ENCODE measurements at places on chromosomes 2 and 18.

DNA sequence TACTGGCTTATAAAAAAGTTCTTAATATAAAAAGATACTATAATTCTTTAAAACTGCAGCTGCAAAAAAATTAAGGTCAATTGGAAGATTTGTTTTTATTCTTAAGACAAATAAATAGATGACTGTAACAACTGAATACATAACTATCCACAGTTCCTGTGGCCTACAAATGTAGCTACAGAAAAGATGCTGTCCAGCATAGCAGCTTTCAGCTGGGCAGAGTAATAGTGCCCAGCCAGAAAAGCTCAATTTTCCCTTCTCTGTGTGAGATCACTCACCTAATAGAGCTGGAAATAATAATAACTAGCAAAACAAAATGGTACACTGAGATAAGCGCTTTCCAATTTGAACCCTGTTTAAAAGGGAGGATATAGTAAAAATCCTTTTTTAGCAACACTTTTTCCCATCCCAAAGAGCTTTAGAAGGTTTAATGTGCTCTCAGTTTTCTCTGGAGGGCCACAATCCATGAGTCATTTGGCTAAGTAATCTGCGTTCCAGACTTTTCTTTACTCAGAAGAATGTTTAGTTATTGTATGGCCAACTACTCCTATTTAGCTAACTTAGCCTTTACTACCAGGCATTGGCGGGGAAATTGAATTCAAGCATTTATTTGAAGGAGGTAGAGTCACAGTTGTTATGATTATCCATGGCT, 158.1 kb upstream of the SLC39A10 start:
- DNase-seq, result no peak

GRCh38 chr2:230922951-230923717, 1.9 kb downstream of the GPR55 start:
- no peak for DNase-seq

GRCh38 chr18:57764995-57765394, 38.1 kb downstream of the ATP8B1 start:
- DNase-seq, result no peak

- DNase-seq, result no peak
Measured at GRCh38 chr2:219284501-219285372, 5.6 kb downstream of the DNAJB2 start.

GRCh38 chr18:6017171-6017570, 121.8 kb upstream of the TMEM200C start:
- DNase-seq, result no peak

GRCh38 chr2:226184940-226185615, 614.5 kb downstream of the IRS1 start:
- peak; percentile 90 for DNase-seq

DNA sequence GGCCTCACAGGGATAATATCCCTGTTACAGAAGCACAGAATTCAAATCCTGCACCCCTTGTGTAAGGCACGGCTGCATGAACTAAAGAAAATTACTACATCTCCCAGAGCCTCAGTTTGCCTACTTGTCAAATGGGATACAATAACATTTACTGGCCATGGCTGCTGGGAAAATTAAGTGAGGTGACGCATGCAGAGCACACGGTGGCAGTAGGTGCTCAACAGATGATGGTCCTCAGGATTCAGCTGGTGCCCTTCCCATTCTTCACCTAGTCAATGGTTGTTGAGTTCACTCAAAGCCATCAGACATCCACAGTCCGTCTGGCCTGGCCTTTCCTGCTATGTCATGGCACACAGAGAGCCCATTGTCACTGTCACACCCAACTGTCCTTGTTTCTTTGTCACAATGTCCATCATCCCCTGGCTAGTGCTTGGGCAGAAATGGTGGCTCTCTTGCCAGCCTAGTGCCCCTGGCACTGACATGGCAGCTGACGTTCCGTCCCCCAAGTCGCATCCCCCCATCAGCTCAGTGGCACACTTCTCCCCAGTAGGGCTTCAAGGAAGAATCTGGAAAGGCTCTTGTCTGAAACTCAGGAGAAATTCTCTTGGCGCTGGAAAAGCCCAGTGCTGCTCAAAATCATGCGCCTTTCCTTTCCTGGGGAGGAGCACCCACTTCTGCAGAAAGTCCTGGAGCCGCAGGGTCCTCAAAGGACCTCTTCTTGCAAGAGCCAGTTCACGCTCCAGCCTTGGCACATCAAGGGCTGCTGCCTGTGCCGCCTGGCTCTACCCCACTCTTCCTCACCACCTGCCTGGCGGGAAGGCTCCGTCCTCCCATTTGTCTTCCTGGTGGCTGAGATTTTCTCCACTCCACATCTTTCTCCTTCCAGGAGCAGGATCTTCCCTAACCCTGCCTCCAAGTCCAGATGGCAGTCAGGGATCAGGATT, 55.9 kb upstream of the SLC66A3 start:
- DNase-seq, result no peak

GRCh38 chr2:170886386-170886785, 42.7 kb upstream of the GORASP2 start:
- DNase-seq, result no peak

- DNase-seq, result no peak
Measured at GRCh38 chr2:196262606-196263005, 91.2 kb upstream of the STK17B start.

DNA sequence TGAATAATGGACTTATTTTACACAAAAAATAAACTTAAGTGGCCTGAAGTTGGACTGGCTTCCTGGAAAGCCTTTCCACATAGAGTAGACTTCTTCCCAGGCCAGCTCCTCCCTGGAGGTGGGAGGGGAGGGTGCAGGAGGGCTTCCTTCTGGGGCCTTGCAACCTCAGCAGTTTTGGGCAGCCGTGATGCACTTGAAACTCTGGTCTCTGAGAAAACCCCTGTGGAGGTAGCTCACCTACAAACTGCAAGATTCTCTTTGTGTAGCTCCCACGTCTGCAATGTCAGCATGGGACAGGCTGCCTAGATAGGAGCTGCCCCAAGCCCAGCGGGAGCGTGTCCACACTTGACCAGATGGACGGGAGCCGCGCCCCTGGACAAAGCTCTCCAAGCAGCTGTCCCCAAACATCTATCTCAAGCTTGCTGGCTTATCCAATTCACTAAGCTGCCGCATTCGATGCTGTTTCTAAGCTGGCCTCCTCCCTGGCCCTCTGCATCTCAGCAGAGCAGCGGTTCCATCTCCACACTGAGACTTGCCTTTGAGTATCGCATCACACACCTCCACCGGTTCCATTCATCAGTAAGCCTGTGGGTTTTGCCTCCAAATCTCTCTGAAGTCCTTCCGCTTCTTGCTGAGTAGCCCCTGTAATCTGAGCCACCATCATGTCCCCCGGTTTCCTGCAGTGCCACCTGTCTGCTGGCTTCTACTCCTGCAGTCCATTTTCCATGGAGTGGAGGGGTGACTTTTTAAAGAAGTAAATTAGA, 1.6 kb upstream of the LPIN1 start:
- DNase-seq, result peak; percentile 43

GRCh38 chr18:55283309-55283708, 304.7 kb downstream of the TCF4 start:
- no peak for DNase-seq

DNA sequence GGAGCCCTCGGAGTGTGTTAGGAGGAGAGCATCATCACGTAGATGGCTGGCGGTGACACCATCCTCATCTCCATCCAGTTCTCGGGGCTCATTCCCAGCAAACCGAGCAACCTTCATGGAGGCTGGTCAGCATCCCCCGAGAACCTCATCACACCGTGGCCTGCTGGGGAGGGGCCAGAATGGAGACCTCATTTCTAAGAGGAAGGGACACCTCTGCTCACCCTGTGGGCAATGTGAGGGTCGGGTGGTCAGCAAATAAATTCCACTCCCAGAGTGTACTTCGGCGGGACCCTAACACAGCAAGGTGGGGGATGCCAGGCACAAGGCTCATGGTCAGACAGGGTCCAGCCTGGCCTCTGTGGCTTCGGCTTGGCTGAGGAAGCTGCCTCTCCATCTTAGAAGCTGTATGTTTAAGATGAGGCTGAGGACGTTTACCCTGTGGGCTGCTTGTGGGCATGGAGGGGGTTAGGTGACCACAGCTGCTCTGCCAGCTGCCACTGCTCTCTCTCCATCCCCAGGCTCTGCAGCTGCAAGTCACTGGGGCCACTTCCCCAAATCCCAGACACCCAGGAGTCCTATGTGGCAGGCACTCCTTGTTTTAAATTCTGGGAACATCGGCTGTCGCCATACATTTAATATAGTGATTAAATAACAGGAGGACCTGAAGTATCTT, 56.5 kb upstream of the PXDN start:
- no peak for DNase-seq

DNA sequence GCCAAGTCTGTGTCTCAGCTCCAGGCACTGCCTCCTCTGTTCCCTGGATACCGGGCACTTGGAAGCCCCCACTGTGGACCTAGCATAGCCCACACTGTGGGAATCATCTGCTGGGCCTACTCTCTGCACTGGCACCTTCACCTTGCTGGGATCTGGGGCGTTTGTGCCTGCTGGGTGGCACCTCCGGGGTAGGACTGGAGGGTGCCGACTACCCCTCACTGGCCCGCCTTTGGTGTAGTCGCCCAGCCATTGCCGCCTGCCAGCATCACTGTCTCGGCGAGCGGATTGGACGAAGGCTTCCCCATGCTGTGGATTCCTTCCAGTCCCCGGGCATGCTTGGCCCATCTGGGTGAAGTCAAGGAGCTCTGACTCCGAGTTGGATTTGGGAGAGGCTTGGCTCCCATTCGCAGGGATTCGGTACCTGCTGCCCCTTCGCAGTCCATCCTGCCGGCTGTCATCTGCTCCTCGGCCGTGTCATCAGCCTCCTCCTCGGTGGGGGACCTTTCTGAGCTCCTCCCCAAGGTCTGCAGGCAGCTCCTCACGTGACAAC, 180.6 kb upstream of the HDAC4 start:
- no peak for DNase-seq

DNA sequence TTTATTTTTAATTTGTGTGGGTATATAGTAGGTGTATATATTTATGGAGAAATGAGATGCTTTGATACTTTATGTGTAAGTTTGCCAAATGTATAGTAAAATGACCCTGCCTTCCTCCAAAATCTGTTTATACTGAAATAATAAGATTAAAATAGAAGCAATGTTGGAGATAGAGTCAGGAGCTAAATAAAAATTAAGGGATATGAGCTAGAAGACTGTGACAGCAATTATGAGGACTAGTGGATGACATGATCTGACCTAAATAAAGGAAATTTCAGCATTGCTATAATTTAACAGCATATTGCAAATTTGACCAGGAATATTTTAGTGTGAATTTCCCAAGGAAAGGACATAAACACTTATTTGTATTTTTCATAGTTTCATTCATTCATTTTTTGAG, 60.7 kb downstream of the ITGB6 start:
- no peak for DNase-seq

GRCh38 chr2:28580078-28580477, 84.2 kb downstream of the PLB1 start:
- no peak for DNase-seq

GRCh38 chr2:54691445-54692135, 31.9 kb upstream of the EML6 start:
- DNase-seq, result no peak

DNA sequence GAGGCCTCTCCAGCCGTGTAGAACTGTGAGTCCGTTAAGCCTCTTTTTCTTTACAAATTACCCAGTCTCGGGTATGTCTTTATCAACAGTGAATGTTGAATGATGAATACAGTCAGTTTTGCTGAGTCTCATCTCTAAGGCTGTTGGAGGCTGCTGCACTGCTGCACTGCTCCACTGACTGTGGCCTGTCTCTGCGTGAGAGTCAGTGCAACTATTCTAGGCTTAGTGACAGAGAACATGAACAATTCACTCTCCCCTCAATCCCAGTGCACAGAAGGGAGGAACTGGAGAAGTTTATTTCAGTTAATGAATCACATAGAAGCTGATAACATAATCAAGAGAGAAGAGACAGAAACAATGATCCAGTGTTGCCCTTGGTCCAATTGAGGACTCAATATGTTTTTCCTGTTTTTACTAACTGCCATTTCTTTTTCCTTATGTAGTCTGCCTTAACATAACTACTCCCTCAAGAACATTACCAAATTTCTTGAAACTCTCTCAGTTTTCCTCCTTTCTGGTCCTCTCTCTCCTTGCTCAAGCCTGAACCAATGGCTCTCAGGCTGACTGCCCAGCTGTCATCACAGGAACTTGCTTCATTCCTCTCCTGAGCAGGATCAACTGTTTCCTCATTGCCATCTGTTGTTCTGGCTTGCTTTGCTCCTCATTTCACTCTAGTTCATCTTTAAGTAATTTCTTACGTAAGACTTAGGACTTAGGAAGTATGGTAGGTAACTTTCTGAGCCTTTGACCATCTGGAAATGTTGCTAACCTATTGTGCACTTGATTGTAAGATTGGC, 483.2 kb downstream of the METTL4 start:
- DNase-seq, result peak; percentile 47

DNA sequence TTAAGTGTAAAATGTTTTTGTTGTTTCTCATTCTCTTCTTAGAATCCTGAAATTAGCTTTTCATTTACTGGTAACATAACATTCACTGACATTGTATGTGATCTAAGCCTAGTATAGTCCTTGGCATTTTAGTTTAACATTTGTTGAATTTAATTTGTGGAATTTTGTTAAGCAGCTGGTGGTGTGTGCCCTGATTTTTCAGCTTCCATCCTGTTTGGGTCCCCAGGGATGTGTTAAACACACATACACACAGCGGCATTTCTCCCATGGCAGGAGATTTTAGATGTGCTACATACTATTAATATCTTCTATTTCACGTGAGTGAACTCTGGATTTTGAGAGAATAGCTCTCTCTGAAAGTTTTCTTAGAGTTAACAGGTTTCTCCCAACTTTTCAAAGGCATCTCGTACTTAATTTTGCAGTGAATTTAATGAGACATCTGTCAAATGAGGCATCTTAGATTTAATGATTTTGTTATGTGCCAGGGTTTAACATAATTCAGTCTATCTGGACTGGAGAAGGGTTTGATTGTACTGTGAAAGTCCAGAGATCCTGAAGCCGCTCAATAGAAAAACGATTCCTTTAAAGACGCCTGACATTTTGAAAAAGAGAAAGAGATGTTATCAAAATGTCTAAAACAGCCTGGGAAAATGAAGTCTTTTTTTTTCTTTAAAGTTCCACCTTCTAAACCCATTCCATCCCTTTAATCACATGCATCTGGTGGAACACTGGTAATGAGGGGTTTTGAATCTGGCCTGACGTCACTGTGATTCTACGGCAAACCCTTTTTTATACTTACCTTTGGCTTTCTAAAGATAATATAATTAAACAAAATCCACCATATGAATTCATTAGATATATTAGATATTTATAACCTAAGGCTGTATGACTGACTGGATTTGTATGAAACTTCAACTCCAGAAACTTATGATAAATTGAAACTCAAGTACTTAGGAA, 6.8 kb downstream of the PHLPP1 start:
- no peak for DNase-seq

GRCh38 chr2:45731141-45731540, 79.7 kb downstream of the PRKCE start:
- DNase-seq, result no peak

DNA sequence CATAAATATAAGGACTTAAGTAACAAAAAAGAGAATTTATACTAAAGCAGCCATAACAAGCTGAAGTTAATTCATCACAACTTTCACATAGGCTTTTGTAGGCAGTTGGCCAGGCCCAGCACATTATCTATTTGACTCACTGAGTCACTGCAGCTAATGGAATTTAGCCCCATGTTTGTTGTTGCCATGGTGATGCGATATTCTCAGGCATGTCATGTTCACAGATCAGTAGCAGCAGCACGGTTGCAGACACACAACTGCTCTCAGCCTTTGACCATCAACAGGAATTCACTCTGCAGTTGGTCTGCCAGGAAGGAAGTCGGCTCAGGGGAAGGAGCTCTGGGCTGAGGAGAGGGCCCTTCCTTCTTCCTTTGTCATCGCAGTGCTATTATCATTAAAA, 639.8 kb downstream of the TMEM182 start:
- DNase-seq, result peak; percentile 39

Measured in femur (tissue), 1 donor.